Body of pancreas (tissue), 4 donors: ENCODE measurements at places on chromosomes 3 and 15.

DNA sequence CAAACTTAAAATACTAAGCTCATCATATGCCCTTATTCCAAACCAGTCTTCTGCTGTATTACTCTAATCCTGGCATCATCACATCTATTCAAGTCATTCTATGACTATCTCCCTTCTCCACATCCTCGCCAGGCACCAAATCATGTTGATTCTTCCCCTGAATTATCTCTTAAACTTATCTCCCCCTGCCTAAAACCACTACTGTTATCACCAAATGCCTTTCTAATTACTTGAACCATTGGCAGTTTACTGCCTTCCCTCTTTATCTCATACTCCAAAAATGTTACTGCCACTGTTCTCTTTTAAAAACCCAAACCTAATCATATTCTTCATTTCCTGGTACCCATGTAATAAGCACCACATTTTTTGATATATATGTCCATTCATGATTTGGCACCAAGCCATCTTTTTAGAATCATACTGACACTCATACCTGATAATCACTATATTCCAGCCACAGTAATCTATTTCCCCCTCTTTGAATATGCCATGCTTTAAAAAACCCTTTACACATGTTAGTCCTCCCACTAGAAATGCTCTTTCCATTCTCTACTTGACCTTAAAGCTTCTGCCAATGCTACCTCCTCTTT is 126.8 kb downstream of the PEAK1 start:
- DNase-seq, result no peak

GRCh38 chr15:100849021-100849854 is 30.4 kb upstream of the ALDH1A3 start:
- DNase-seq, result peak; percentile 65

- DNase-seq, result peak; percentile 7
Observed at GRCh38 chr3:69425249-69425648, 39.4 kb upstream of the FRMD4B start.

GRCh38 chr15:74865316-74865715 is 7.8 kb downstream of the SCAMP2 start:
- DNase-seq, result no peak

GRCh38 chr3:13785853-13786436 is 93.9 kb downstream of the WNT7A start:
- DNase-seq, result no peak

- DNase-seq, result no peak
Observed at GRCh38 chr3:72597756-72598195, 250.5 kb downstream of the SHQ1 start.

- no peak for DNase-seq
Observed at GRCh38 chr3:160169139-160169976, 55.9 kb upstream of the C3orf80 start.

- DNase-seq, result no peak
Observed at GRCh38 chr3:40753291-40753770, 228.6 kb downstream of the ZNF621 start.

GRCh38 chr3:194397757-194398312 is 1.2 kb downstream of the GP5 start:
- DNase-seq, result no peak

- DNase-seq, result no peak
Observed at GRCh38 chr3:18046131-18046915, 303.9 kb upstream of the TBC1D5 start.

GRCh38 chr3:11929531-11929930 is 74.7 kb upstream of the SYN2 start:
- DNase-seq, result no peak

GRCh38 chr3:184456476-184456875 is 76.6 kb downstream of the CHRD start:
- DNase-seq, result no peak

GRCh38 chr3:40299721-40300335 is 9.7 kb upstream of the EIF1B start:
- DNase-seq, result no peak

DNA sequence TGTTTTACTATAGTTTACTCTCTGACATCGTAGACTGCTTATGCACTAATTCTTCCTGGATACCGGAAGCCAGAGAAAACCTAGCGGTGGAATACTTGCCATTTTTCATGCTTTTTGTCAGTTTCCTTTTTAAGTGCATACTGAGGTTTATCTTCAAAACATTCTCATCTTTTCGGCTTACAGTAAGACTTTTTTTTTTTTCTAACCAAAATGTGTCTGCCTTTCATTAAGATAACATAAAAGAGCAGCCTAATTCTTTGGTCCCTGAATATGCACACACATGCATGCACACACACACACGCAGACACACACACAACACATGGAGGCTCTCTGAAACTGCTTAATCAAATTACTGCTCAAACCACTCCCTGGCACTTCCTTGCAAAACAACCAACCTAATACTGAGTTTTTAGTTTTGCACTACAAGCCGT is 1.3 kb downstream of the ZNF445 start:
- DNase-seq, result no peak

DNA sequence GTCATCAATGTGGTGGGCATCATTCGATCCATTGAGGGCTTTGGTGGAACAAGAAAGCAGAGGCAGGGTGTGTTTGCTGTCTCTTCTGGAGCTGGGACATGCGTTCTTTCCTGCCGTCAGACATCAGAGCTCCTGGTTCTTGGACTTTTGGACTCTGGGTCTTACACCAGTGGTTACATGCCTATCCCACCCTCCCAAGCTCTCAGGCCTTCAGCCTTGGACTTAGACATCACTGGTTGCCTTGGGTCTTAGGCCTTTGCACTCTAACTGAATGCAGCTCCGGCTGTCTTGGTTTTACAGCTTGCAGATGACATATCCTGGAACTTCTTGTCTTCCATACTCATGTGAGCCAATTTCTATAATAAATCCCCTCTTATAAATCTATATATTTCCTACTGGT is 8.1 kb upstream of the MASP1 start:
- no peak for DNase-seq

GRCh38 chr3:155870945-155871745 is 695 bp downstream of the GMPS start:
- peak; percentile 61 for DNase-seq

- no peak for DNase-seq
Observed at GRCh38 chr3:2976212-2976611, 134.0 kb downstream of the IL5RA start.

GRCh38 chr3:138786788-138787271 is 47.9 kb downstream of the PIK3CB start:
- DNase-seq, result no peak

DNA sequence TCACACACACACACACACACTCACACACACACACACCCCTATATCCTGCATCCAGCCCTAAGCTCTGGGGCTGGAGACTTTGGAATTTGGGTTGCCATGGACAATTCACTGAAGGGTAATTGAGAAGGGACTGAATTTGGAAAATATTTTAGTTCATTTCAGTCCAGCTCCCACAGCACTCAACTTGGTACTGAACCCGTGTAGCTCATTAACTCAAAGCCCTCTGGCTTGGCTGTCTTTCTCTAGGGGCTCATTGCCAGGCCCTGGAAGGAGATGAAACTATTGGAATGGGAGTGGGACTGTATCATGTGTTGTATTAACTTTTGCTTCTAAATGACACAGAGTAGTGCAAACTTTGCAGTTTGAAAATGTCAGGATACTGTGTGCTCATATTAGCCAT is 157.3 kb downstream of the EPHB1 start:
- DNase-seq, result no peak

- no peak for DNase-seq
Observed at GRCh38 chr3:308597-309321, 112.2 kb downstream of the CHL1 start.

- DNase-seq, result no peak
Observed at GRCh38 chr3:78712270-78712669, 1055.5 kb downstream of the ROBO1 start.

GRCh38 chr3:144105542-144105941 is 133.9 kb downstream of the DIPK2A start:
- DNase-seq, result no peak

DNA sequence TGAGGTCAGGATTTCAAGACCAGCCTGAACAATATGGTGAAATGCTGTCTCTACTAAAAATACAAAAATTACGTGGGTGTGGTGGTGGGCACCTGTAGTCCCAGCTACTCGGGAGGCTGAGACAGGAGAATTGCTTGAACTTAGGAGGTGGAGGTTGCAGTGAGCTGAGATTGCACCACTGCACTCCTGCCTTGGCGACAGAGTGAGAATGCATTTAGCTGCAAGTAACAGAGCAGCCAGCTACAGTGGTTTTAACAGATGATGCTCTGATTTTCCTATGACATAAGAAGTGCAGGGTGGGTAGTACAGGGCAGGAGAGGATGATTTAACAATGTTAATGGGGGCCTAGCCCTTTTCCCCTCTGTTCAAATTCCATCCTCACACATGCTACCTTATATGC is 267.9 kb downstream of the RPLP1 start:
- no peak for DNase-seq

DNA sequence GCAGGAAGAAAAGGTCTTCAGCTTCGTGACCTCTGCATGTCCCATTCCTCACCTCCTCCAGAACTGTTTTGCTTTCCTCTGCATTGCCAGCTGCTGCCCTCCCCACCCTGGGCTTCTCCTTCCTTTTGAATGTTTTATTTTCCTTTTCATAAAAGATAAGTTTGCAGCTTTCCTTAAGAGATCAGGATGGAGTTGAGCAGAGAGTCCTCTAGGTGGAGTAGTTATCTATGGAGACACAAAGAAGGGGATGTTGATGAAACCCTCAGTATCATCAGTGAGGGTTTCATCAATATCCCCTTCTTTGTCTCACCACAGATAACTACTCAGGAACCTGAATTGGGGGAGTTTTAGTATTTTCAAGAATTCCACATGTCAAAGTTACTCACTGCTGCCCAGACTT is 19.0 kb upstream of the SLC25A36 start:
- DNase-seq, result no peak

DNA sequence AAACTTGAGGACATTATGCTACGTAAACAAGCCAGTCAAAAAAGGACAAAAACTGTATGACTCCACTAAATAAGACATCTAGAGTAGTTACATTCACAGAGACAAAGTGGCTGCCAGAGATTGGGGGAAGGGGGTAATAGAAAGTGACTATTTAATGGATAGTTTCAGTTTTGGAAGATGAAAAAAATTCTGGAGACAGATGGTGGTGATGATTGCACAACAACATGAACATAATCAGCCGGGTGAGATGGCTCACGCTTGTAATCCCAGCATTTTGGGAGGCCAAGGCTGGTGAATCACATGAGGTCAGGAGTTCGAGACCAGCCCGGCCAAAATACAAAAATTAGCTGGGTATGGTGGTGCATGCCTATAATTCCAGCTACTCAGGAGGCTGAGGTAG is 40.6 kb downstream of the DPP8 start:
- DNase-seq, result peak; percentile 2

DNA sequence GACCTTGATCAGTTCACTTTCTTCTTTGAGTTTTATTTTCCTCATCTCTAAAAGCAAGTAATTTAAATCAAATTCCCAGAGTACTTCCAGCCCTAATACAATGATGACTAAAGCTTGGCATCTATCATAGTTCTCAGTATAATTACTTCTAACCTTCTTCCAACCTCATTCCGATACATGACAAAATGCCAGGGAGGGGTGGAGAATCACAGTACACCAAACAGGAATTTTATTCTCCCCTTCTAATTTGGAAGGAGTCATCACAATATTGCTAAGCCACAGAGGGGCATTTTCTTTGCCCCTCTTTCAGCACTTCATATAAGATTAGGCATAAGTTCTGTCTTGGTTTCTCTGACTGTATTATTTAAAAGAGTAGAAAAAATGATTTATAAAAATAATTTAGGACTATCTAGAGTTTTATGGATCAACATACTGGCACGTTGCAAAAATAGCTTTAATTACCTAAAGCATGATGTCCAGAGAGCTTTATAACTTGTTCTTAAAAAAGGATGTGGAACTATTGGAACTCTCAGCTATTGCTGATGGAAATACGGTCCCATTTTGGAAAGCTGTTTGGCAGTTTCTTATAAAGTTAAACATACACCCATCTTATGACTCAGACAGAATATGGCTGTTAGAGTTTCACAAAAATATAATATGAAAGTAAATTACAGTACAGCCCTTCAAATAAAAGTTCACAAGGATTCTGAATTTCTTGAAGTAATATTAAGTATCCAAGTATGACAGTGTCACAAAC is 86.9 kb upstream of the UBE2E2 start:
- DNase-seq, result no peak

- DNase-seq, result no peak
Observed at GRCh38 chr3:9690451-9691450, 12.9 kb upstream of the CPNE9 start.

- no peak for DNase-seq
Observed at GRCh38 chr3:179512378-179512777, 50.3 kb upstream of the ACTL6A start.

- DNase-seq, result no peak
Observed at GRCh38 chr3:52477076-52477795, 17.9 kb upstream of the STAB1 start.

DNA sequence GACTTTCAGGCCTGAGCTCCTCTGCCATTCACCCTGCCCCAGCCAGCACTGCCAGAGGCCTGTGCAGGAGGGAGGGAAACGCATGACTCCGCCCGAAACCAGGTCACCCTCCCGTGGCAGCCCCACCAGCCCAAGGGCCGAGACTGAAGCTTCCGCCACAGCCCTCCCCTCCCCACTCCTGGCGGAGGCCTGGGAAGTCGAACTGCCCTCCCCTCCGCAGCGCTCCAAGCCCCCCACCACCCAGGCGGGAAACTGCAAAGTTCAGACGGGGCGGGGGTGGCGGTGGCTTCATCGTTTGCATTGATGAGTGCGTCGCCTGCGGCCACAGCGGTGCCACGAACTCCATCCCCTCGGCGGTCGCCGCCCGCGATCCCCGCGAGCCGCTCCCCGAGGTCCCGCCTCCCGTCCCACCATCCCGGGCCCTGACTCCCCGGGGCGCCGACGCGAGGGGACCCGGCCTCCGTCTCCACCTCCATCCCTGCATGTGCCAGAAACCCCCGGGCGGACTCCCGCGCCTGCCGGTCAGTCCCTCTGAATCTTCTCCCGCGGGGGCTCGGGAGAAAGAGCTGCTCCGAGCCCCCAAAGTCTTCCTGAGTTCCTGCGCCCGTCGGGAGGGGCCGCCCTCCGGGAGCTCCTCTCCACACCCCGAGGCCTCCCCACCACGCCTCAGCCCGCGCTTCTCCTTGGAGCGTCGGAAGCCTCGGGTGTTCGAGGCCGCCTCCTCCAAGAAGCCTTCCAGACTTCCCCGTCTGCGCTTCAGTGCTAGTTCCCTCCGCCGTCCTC is 698 bp downstream of the MELTF start:
- no peak for DNase-seq

GRCh38 chr15:88949734-88950400 is 36.7 kb upstream of the MFGE8 start:
- DNase-seq, result no peak

- no peak for DNase-seq
Observed at GRCh38 chr3:133593243-133593642, 19.8 kb downstream of the CDV3 start.

DNA sequence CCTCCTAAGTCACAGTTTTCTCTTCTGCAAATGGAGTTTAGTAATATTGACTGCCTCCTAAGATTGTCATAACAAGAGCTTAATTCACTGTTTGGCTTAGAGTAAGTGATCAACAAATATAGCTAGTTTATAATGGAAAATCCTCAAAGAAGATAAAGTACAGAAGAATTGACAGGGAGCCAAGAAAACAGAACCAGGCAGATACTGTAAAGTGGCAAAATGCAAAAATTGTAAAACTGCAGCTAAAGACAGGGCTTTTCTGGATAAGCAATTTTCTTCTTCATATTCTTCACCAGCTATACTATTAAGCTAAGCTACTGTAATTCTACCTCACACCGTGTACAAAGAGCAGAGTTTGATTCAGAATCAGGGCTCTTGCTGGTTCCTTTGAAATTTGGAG is 148.6 kb downstream of the ARPP21 start:
- DNase-seq, result no peak
